ENCODE measurements at places on chromosomes 1 and 21.

DNA sequence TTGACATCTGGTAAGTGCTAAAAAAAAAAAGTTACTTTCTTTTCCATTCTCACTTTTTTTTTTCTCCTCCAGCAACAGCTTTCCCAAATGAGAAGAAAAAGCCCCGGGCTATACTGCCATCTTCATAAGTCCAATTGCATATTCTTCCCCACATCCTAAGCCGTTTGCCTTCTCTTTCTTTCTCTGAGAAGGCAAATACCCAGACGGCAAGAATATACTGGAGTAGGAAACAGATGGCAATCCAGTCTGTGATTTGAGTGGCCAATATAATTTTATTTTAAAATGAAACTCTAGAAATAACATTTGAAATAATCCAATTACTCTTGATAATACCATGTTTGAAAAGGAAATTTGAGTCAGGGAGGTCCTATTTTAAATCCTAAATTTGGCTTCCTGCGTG lies 44.6 kb upstream of the GREM2 start:
- no peak for DNase-seq

DNA sequence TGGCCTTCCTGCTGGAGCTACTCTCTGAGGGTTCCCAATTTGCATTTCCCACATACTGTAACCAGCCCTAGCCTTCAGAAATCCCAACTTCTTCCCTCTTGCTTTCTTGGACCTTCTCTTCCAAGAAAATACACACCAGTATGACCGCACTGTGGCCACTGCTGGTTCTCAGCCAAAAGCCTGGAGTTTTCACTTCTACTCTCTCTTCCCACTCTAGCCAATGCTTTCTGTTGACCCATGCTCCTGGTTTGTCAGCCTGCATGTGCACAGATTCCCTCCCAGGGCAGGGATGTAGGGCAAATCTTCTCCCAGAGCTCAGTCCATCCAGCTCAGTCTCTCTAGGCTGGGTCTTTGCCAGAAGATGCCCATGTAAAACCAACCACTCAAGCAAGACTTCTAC lies 664 bp downstream of the SLAMF1 start:
- DNase-seq, result no peak

DNA sequence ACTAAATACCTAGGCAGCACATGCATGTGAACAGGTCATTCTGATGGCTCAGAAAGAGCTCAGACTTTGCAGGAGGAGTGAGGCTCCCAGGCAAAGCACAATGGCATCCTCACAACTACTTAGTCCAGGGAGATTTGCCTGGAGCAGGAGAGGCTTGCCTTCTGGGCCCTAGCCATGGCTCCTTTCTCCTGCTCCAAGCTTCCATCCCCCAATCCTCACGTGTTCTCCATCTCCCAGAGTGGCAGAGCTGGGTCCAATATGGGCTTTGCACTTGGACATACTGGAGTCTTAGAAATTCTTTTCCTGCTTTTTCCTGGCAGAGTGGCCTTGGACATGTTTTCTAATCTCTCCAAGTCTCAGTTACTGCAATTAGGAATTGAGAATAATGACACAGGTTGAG lies 15.8 kb downstream of the MYBPH start:
- no peak for DNase-seq

- no peak for DNase-seq
Observed at GRCh38 chr1:118564961-118565703, 380.1 kb upstream of the SPAG17 start.

DNA sequence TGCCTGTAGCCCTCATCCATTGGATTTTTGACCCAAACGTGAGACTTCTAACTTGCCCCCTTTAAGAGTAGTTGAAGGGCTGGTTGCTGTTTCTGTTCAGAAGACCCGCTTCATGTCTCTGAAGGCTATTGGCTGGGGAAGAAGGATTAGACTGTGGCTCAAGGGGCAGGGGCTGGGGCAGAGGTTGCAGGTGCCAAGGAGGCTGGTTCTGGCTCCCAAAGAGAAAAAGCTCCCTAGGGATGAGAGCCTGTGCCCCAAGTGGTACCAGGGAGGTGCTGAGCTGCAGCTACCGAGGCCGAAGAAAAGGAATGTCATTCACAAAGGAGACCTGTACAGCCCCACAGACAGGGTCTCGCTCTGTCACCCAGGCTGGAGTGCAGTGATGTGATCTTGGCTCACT lies 5.8 kb downstream of the WNT3A start:
- no peak for DNase-seq

DNA sequence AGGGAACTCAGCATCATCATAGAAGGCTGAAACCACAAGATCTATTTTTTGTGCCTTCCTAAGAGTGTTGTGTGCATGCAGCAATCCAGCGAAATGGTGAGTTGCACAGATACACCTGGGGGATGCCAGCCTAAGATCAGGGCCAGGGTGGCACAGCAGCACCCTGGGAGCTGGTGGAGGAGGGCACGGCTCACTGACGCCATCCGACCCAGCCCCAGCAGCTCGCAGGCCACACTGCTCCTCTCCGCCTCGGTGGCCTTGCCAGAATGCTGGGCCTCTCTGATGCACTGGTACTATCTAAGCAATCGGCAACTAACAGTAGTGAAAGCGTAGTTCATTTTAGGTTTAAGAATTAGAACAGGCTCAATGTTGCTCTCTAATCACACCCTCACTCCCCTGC lies 37.8 kb downstream of the CAPZB start:
- DNase-seq, result no peak

DNA sequence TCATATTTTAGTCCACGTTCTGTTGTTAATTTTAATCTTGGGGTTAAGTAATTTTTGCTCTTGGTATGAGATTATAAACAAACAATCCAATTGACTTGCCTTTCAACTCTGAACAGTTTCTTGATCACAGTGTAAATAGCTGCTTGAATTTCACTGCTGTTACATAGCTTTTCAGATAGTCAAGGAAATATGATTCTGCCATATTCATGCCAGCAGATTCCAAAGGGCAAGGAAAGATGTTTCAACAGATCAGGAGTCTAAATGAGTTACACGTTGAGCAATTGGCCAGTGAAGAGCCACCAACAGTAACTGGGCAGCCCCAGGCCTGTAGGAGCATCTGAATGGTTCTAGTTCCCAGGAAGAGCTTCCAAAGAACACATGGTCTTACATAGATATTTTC lies 93.6 kb downstream of the LEPR start:
- DNase-seq, result peak; percentile 59

GRCh38 chr1:50135716-50136115 lies 27.0 kb downstream of the ELAVL4 start:
- no peak for DNase-seq

DNA sequence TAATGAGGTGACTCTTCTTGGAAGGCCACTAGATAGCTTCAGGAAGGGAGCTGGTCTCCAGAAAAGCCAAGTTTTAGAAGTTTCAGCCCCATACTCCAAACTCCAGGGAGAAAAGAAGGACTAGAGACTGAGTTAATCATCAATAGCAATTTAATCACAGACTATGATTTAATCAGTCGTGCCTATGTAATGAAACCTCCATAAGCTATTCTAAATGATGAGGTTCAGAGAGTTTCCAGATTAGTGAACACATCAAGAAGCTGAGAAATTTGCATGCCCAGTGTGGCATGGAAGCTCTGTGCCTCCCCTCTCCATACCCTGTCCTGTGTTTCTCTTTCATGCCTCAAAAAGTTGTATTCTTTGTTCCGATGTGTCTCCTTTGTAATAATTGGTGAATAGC lies 49.2 kb upstream of the CCDC190 start:
- no peak for DNase-seq

DNA sequence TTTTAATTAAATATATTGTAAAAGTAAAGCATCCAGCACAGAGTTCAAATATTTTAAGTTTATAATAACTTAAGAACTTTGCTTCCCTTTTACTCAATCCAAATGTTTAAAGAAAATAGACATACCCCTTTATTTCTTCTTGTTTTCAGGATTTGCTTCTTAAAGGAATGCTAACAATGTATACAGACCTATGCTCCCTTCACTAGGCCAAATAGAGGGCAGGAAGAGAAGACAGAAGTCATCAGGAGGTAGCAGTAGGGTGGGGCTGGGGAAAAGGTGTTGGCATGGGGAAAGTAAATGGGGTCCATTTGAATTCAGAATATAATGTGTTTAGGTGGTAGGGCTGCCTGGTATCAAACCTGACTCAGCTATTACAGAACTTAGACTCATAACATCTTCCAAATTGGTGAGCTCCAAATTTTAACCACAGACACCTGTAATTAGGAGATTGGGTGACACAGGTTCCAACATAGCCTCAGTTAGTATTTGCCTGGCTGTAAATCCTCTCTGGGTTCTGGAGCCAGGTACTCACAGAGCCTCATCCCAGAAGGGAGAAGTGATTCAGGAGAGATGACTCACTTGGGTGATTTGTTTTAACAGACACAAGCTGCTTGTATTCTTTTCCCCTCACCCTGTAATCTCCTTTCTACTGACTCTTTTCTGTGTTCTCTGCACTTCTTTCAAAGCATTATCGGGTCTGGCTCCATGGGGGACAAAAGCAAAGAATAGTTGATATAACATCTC lies 60.1 kb upstream of the DUSP10 start:
- no peak for DNase-seq

GRCh38 chr1:223216531-223217205 lies 73.6 kb upstream of the TLR5 start:
- DNase-seq, result peak; percentile 30

GRCh38 chr1:171570295-171570694 lies 51.7 kb upstream of the MYOCOS start:
- DNase-seq, result no peak

GRCh38 chr1:6391951-6392808 lies 1.4 kb downstream of the ACOT7 start:
- DNase-seq, result no peak

DNA sequence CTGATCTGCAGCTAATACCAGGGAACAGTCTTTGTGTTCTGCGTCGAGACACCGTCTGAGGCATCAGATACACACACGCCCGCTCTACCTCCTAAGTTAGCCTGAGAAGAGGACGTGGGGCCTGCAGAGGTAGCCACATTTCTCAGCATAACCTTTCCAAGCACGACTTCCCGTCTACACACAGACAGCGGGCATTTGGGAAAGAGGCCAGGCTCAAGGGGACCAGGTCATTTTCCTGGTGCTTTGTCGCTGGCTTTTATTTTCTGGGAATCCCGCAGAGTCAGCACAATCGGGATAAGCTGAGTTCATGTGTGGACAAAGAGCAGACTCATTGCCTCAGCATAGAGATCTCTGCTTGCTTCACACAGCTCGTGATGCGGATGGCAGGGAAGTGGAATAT lies 72.5 kb upstream of the SMYD2 start:
- DNase-seq, result peak; percentile 67

- no peak for DNase-seq
Observed at GRCh38 chr1:154865442-154866256, 4.4 kb downstream of the KCNN3 start.

DNA sequence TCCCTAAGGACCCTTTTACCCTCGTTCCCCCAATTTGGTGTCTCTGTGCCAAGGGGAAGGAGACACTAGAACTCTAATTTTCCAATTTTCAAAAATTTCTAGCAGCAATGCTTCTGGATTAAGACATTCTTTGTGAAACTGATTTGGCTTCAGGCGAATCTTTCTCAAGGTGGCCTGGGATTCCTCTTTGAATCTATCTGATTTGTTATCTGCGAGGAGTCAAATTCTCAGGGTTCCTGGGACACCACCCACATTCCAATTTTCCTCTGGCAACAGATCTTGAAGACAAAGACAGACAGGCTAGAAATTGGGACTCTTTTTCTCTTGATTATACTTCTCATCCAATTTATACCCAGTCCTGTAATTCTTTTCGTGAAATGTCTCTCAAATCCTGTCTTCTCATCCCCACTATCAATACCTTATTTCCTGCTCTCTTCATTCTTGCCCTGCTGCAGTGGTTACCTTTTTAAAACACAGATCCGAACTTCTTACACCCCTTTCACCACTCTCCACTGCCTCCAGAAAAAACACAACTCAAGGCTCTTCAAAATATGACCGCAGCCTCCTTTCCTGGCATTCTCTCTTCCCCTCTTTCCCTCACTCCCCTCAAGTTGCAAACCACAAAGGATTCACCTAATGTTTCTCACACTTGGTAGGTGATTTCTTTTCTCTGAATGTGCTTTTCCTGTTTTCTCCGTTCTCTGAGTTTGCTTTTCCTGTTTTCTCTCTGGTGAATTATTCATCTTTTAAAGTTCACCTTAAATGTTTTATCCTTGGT lies 2.7 kb upstream of the MPZL1 start:
- DNase-seq, result no peak

GRCh38 chr1:145695821-145696629 lies 11.1 kb downstream of the PDZK1 start:
- no peak for DNase-seq

DNA sequence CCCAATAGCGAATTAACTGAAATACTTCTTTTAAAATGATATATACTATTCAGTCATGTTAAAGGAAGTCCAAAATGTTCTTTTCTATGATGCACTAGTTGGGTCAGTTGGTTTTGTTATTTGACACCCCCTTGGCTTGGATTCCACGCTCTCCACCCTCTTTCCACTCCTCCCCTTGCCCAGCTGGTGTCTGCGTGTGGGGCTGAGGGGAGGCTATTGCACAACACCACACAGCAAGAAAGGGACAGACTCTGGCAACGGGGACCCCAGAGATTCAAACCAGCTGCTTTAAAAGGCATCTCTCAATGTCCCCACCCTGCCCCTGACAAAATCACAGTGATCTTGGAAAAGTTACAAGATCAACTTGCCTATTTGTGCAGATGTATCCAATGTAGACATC lies 394.3 kb downstream of the TGFB2 start:
- DNase-seq, result no peak
